KBM-7 (cell line): ENCODE measurements at places on chromosomes 7 and 10.

DNA sequence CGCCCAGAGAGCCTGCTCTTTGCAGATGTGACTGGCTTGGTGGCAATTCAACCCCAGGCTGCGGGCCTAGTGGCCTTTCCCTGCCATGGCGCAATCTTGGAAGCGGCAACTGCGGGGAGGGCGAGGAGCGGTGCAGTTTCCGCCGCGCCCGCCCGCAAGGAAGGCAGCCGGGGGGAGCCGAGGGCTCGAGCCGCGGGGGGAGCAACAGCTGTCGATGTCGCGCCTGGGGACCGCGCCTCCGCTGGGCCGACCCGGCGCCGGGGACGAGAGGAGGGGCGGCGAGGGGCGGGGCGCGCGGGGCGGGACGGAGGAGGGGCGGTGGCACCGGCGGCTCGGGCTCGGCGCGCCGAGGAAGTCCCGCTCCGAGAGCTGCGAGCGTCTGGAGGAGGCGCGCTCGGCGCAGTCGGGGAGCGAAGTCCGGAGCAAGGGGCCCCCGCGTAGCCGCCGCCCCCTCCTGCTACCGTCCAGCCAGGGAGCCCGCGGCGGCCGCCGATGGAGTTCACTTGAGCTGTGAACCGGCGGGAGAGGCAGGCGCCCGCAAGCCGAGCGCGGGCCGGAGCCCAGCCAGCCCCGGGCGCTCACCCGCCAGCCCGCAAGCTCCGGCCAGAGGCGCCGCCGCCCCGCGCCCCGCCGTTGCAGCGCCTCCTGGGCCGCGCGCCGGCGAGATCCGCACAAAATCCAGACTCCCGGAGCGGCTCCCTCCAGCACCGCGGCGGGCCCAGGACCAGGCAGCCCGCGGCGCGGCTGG, 438.1 kb upstream of the GALNT17 start:
- peak; percentile 28 for DNase-seq

- DNase-seq = no peak
Measured at GRCh38 chr10:16756561-16757221, 60.5 kb downstream of the RSU1 start.

DNA sequence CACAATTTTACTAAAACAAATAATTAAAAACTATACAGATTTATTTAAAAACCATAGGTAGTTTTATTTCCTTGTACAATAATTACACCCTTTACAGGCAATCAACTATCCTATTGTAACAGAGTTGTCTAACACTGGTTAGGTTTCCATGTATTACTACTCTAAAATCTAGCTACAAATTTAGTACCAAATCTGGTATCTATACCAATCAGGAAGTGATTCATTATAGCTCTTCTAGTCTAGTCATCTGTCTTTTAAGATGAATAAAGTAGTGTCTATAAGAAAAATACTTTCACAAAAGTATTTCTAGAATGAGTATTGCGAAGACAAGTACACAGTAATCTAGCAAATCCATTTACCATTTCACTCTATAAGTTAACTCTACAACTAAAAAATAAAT, 16.9 kb downstream of the ZNF800 start:
- no peak for DNase-seq

DNA sequence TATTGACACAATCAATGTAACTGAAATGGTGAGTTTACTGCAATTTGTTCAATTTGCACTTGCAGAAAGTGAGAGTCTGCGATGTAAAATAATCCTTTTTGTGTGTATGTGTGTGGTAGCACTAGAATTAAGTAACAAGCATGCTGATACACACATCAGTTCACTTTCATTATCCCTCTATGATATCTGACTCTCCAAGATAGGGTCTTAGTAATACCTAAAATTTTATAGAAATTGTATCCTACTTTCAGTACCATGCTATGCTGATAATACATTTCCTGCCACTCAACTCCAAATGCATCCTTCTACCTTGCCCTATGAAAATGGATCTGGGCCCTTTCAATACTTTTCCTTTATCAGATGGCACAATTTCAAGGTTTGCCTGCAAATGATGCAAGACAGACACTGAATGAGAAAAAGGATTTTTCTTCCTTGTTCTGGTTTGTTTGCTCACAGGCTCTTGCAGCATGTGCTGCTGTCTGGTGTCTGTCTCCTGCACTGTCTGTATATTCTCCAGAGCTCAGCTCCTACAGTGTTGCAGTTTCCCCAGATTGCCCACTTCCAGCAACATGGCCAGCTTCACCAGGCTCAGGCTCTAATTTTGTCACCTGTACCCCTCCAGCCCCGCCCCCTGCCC, 297.9 kb upstream of the HGF start:
- DNase-seq = no peak

DNA sequence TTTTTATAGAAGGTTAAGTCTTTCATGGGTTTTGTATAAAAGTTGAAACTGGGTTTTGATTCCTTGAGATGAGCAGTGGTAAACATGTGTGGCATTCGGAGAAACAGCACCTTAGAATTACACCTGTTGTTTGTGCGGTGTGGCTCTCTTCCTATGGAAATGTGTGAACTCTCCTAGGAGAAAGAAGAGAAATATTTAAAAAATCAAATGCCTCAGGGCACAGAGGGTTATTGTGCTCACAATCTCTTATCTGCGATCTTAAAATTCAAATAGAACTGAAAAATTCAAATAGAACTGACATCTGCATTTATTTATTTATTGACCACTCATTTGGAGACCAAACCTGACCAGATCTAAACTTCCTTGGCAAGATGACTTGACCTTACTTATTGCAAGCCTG, 18.1 kb upstream of the NRP1 start:
- DNase-seq = no peak

- no peak for DNase-seq
Measured at GRCh38 chr7:70415179-70415972, 716.6 kb upstream of the GALNT17 start.

GRCh38 chr7:139393621-139394211, 34.0 kb downstream of the LUC7L2 start:
- no peak for DNase-seq

DNA sequence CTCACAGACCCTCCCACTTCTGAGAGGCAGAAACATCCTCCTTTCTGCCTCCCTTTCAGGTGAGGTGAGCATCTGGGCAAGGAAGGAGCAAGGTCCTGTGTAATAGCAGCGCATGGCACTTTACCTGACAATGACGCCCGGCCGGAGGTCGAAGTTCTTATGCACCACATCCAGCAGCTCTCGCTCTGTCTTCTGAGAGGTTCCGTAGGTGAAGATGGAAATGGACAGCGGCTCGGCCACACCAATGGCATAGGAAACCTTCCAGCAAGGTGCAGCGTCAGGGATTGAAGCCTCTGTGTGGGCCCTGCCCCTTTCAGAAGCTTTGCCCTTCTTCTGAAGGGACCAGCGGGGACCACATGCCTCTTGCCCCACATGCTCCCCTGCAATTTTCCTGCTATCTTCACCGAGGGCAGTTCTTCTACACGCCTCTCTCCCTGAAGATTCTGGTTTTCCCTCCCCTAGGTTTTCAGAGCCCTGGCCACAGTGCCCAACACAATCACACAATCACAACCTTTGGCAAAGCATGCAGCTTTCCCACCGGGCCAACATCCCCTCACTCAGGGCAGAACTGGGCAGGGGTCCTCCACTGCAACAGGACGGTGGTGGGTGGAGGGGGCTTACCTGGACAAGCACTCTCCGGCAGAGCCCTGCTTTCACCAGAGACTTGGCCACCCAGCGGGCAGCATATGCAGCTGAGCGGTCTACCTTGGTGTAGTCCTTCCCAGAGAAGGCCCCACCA, 14.9 kb downstream of the MAT1A start:
- no peak for DNase-seq

DNA sequence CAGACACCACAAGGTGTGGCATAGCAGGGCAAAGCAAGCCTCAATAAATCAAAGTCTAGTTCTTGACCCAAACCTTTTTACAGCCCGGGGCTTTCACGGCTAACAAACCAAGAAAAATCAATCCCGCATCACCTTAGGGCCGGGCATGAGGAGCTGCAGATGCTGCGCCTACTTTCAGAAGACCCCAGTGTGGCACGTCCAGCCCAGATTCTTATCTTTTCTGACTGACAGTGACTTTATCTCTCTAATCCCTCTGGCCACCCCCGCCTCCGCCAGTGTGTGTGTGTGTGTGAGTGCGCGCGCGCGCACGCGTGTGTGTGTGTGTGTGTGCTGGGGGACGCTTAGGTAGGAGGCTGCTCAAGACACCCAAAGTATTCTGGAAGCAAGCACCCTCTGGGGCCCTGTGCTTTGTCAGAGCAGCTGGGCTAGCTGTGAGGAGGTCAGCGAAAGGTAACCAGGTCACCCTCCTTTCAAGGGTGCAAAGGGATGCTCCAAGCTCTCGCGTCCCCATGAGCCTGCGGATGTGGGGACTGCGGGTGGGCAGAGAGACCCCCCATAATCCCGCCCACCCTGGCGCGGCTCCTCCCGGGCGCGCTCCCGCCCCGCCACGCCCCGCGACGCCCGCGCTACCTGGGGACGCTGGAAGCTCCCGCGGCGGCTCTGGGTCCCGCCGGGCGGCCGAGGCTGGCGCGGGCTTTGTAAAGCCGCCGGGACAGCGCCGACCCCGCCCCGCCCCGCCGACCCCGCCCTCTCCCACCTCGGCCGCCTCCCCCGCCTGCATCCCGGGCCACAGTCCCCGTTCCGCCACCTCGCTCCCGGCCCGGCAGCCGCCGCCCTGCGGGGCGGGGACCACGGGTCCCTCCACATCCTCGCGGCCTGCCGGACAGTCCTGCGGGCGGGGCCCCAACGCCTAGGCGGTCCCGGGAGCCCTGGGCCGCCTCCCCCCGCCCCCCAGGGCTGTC, 57.1 kb upstream of the RHOBTB1 start:
- DNase-seq = peak; percentile 39

DNA sequence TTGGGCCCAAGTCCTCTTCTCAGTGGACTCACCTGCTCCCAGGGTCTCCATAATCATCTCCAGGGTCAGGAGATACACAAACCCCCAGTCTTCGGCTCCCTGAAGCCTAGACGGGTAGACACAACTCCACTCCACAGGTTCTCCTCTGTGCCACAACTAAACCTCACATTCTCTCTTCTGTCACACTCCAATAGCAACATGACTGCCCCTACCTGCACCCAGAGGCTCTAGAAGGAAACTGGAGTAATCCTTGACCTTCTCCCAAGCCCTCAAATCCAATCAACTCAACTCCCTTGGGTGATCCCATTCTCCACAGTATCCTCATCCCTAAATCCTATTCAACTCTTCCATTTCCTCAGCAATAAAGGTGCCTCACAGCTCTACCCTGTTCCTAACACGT, 16.2 kb downstream of the HNRNPF start:
- no peak for DNase-seq

- no peak for DNase-seq
Measured at GRCh38 chr10:122531939-122532338, 28.6 kb upstream of the DMBT1 start.
